Spleen (tissue), 13 donors: ENCODE measurements at places on chromosomes 7 and 10. TPM values are rescaled to one million over a fixed set of nuclear protein-coding genes. Genes with fewer than 3 reads are reported as not detected.

KCNH2 gene
- total RNA-seq: 2.2 TPM

SLC26A4 gene
- total RNA-seq: 0.46 TPM

ASAH2 gene
- 0.39 TPM for total RNA-seq

EN2 gene
- total RNA-seq: not detected

MYO1G gene
- total RNA-seq: 62.1 TPM

ZNHIT1 gene
- 68.8 TPM for total RNA-seq

GRCh38 chr10:110733218-110733952 lies 89.2 kb downstream of the RBM20 start:
- no peaks in the 10 kb centered on the region for H3K36me3 ChIP-seq
- no peak for DNase-seq
- H3K27me3 ChIP-seq: peaks cover 6% of the 10 kb centered on the region
- no peaks in the 10 kb centered on the region for H3K4me1 ChIP-seq
- no peak overlapping the region for H3K27ac ChIP-seq

DNA sequence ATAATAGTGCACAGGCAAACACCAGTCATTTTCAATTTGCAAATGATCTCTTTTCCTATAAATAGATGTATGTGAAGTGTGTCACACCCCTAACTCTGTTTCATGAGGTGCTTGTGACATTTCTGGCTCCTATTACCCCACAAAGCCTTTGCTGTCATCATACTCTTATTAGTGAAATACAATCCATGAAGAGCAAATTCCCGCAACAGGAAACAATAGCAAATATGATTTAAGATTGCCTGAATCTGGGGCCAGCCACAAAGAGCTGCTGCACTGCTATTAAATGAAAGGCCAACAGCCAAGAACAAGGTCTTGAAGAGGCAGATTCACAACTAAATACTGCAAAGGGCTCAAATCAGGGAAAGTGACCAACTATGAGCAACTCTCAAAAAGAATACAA lies 96.3 kb upstream of the CAV2 start:
- DNase-seq: no peak
- no peaks in the 10 kb centered on the region for H3K27me3 ChIP-seq
- H3K36me3 ChIP-seq: no peaks in the 10 kb centered on the region
- H3K27ac ChIP-seq: no peak overlapping the region

GRCh38 chr7:94632338-94633013 lies 23.5 kb downstream of the SGCE start:
- no peak overlapping the region for H3K27ac ChIP-seq
- no peaks in the 10 kb centered on the region for H3K27me3 ChIP-seq
- H3K36me3 ChIP-seq: no peaks in the 10 kb centered on the region

DNA sequence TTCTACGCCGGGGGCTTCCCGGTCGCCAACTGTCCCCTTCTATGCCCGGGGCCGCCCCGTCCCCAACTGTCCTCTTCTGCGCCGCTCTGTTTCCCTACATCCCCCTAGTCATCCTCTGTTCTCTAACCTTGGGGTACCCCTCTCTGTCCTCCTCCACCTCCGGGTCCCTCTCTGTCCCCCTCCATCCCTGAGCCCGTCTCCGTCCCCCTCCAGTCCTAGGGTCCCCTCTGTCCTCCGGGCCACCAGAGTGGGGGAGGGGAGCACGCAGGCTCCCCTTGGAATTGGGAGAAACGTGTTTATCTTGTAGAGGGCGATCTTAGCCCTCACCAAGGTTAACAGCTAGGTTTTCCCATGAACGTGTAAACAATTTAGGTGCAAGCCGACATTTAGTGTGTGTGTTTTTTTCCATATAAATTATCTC lies 852 bp upstream of the KLF6 start:
- H3K4me3 ChIP-seq: peak overlapping the region; percentile 19
- H3K27me3 ChIP-seq: no peaks in the 10 kb centered on the region
- no peaks in the 10 kb centered on the region for H3K36me3 ChIP-seq
- DNase-seq: no peak
- peaks cover 18% of the 10 kb centered on the region for H3K4me1 ChIP-seq

- H3K4me1 ChIP-seq: peaks cover 93% of the 10 kb centered on the region
- no peaks in the 10 kb centered on the region for H3K27me3 ChIP-seq
- no peak for DNase-seq
- H3K36me3 ChIP-seq: no peaks in the 10 kb centered on the region
- H3K27ac ChIP-seq: no peak overlapping the region
- no peak overlapping the region for H3K4me3 ChIP-seq
Measured at GRCh38 chr10:71697938-71698709, 21.5 kb downstream of the C10orf105 start.

DNA sequence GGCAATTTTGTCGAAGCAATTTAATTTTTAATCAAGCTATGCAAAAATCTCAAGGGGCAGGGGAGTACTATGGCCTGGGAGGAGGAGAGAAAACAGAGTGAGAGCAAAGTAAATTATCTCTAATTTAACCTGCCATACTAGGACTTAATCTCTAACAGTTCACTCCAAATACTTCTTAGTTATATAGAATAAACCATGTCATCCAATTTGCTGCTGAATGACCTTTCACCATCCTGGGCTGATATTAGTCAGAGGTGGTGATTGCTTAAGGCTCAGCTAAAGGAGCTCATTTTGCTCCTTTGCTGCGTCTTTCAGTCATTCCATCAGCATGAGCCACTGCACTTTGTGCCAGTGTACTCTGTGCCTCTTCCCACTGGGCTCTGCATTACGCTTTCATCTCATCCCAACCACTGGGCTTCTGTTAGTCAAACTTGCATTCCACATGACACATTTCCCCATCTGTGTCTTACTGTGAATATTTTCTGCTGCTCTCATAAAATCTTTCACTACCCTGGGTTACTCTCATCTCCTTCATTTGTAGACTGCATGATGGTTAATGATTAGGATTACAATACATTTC lies 84.3 kb downstream of the CD36 start:
- H3K36me3 ChIP-seq: no peaks in the 10 kb centered on the region
- H3K27me3 ChIP-seq: no peaks in the 10 kb centered on the region
- H3K27ac ChIP-seq: peak overlapping the region; percentile 71
- H3K4me3 ChIP-seq: no peak overlapping the region
- no peak for DNase-seq

DNA sequence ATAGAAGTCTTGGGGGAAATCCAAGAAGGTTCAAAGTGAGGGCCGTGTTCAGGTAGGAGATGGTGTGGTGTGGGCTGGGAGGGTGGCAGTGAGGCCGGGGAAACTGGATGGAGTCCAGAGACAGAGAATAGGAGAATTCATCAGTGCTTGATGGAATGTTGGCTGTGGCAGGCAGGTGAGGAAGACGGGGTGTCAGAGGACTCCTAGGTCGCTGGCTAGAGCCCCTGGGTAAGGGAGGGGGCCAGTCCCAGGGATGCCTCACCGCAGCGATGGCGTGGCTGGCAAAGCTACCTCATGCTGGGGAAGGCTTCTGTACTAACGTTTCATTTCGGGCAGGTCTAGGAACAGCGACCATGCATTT lies 373.0 kb downstream of the RPS24 start:
- no peak for DNase-seq
- H3K36me3 ChIP-seq: no peaks in the 10 kb centered on the region
- H3K27me3 ChIP-seq: peaks cover 29% of the 10 kb centered on the region
- H3K4me3 ChIP-seq: no peak overlapping the region

- no peak for DNase-seq
- no peaks in the 10 kb centered on the region for H3K36me3 ChIP-seq
- no peaks in the 10 kb centered on the region for H3K27me3 ChIP-seq
- no peak overlapping the region for H3K27ac ChIP-seq
- no peaks in the 10 kb centered on the region for H3K4me1 ChIP-seq
Measured at GRCh38 chr7:36006636-36007229, 146.3 kb upstream of the EEPD1 start.

DNA sequence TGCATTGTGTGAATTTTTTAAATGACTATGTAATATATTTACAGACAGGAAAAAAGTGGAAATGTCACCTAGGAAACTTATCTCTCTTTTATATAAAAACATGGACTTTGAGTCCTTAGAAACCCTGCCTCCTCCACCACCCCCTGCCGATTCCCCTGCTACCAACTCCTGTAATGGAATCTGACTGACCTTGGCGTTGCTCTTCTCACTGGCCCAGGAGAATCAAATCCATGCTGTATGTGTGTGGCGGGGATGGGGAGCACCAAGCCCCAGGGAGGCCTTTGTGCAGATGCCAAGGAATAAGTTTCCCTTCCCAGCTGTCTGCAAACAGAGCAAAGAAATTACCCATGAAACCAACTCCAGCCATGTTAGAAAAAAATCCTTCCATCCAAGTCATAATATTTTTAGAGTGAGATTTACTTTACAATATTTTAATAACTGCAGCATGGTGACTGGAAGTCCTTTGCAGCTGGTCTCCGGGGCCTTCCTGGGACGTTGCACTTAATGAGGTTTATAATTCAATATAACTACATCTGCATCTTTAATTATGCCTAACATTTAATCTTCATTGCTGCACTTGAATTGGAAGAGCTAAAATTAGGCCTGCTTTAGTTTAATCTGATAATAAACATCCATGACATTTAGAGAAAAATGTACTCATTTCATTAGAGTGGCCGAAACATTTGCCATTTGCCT lies 111.4 kb upstream of the CACUL1 start:
- no peaks in the 10 kb centered on the region for H3K27me3 ChIP-seq
- H3K4me1 ChIP-seq: peaks cover 11% of the 10 kb centered on the region
- DNase-seq: no peak
- H3K36me3 ChIP-seq: no peaks in the 10 kb centered on the region
- no peak overlapping the region for H3K4me3 ChIP-seq

GRCh38 chr7:156640949-156641485 lies 443 bp downstream of the RNF32 start:
- H3K4me1 ChIP-seq: peaks cover 4% of the 10 kb centered on the region
- H3K4me3 ChIP-seq: peak overlapping the region; percentile 73
- no peaks in the 10 kb centered on the region for H3K27me3 ChIP-seq
- DNase-seq: no peak

DNA sequence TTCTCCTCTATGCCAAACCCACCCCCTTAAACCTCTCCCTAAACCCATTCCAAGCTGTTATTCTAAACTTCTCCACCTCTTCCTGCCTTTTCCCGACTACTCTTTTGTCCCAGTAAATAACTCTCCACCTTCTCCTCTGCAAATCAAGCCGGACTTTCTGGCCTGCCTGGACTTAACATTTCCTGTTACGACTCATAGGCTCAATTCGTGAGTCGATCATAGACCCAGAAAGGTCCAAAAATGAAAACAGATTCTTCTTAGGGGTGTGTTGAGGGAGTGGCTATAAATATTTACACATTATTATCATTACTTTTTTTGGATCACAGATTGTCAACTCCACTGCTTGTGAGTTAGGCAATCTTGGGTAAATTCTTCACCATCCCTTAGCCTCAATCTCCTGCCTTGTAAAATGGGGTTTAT lies 59.0 kb upstream of the HABP2 start:
- no peak overlapping the region for H3K27ac ChIP-seq
- H3K36me3 ChIP-seq: no peaks in the 10 kb centered on the region
- H3K27me3 ChIP-seq: no peaks in the 10 kb centered on the region

- H3K4me1 ChIP-seq: no peaks in the 10 kb centered on the region
- H3K4me3 ChIP-seq: no peak overlapping the region
- no peaks in the 10 kb centered on the region for H3K27me3 ChIP-seq
- H3K27ac ChIP-seq: no peak overlapping the region
- H3K36me3 ChIP-seq: no peaks in the 10 kb centered on the region
Measured at GRCh38 chr7:24052572-24053260, 231.3 kb upstream of the NPY start.

GRCh38 chr10:31419394-31420063 lies 100.5 kb downstream of the ZEB1 start:
- no peak overlapping the region for H3K27ac ChIP-seq
- H3K4me3 ChIP-seq: no peak overlapping the region
- H3K27me3 ChIP-seq: no peaks in the 10 kb centered on the region
- H3K36me3 ChIP-seq: no peaks in the 10 kb centered on the region
- H3K4me1 ChIP-seq: no peaks in the 10 kb centered on the region
- no peak for DNase-seq

DNA sequence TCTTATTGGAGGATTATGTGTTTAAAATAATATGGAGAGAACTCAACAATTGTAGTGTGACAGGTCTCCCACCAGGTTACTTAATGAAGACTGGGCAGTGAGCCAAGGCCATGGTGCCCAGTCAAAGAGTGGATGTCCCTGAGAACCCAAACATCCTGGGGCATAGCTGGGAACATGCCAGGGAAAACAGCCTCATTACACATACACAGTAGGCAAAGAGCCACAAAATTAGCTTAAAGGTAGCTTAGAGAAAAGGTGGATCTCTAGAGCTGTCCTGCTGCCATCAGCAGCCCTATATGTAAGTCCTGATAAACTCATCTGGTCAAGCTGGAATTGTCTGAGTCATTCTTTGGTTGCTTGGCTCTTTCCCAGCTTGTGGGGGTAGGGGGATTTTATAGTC lies 287.8 kb downstream of the PHF14 start:
- no peaks in the 10 kb centered on the region for H3K4me1 ChIP-seq
- no peak overlapping the region for H3K27ac ChIP-seq
- DNase-seq: no peak
- H3K4me3 ChIP-seq: no peak overlapping the region

DNA sequence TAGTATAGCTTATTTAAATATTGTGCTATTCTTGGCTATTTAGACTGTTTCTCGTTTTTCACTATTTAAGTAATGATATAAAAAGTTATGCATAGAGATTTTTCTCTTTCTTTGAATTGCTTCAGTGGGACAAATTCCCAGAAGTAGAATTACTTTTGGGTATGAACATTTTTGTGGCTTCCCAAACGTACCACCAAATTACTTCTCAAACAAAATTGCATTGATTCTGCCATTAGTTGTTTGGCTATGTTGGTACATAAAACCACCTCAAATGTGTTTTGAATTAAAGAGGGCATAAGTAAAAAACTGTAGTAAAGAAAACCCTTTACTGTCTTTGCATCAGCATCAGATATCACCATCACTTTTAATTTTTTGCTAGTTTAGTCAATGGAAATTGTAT lies 31.0 kb downstream of the AKR1B1 start:
- DNase-seq: no peak
- H3K36me3 ChIP-seq: no peaks in the 10 kb centered on the region
- no peak overlapping the region for H3K27ac ChIP-seq
- H3K4me3 ChIP-seq: no peak overlapping the region
- H3K27me3 ChIP-seq: no peaks in the 10 kb centered on the region
- H3K4me1 ChIP-seq: peaks cover 13% of the 10 kb centered on the region

DNA sequence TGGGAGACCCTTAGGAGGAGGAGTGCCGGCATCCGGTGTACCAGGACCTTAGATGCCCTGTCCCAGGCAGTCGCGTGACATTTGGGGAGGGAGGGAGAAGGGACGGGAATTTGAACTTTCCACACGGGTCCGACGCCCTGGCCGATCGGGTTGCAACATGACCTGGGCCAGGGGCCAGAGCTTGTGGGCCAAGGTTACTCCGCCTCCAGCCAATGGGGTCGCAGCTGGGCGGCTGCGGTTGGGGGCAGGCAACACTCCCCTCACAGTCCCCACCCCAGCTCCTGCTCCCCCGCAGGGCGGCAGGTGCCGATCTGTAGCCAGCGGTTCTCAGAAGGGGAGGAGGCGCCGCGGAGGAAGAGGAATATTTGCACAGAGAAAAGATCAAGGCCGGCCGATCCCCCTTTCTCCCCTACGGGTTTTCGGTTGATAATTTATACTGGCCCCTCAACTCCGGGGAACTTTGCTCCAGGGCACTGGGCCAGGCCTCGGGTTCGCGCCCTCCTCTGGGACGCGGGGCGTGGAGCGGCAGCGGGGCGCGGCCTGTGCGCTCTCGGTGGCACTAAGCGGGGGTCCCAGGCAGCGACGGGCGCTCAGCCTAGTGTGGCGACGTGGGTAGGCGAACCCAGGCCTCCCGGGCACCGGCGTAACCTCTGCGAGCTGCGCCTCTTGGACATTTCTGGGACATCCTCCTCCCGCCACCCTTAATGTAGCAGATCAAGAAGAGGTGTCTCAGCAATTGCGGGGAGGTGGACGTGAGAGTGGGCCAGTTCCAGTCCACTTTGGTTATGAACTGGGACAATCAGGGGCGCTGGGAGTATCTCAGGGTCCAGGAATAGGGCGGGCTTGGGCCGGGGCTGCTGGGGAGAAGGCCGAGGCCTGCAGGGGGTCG lies 1.2 kb downstream of the MLXIPL start:
- H3K27me3 ChIP-seq: peaks cover 85% of the 10 kb centered on the region
- no peak overlapping the region for H3K27ac ChIP-seq
- DNase-seq: no peak
- peaks cover 18% of the 10 kb centered on the region for H3K4me1 ChIP-seq
